Effector CD8-positive, alpha-beta T cell (primary cell): ENCODE measurements at places on chromosomes 2 and 18.

- DNase-seq, result no peak
Observed at GRCh38 chr2:241302759-241303651, 12.5 kb downstream of the HDLBP start.

DNA sequence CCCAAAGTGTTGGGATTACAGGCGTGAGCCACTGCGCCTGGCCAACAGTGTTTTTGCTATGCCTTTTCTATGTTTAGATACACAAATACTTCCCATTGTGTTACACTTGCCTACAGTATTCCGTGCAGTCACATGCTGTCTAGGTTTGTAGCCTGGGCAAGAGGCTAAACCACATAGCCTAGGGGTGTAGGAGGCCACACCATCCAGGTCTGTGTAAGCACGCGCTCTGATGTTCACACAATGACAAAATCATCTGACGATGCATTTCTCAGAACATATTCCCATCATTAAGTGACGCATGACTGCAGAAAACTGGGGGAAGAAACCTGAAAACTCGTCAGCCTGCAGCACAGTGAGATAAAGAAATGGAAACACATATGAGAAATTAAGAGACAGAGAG, 46.1 kb upstream of the TWIST2 start:
- DNase-seq, result no peak

DNA sequence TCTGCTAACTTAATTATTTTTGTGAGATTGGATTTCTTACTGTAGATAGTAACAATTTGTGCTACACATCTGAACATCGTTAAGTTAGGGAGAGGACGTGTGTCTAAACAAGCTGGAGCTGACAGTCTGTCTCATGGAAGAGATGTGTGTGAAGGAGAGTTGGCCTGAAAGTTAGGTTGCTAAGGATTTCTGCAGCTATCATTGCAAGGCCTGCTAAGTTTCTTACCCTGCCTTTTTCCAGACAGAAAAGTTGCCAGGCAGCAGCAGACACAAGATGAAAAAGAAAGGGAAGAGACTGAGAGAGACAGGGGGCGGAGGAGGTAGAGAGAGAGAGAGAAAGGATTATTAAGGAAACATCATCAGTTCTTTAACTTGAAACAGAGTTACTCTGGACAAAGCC, 4.1 kb upstream of the LRP1B start:
- no peak for DNase-seq

- no peak for DNase-seq
Observed at GRCh38 chr2:219396863-219397457, 9.2 kb upstream of the DNPEP start.

DNA sequence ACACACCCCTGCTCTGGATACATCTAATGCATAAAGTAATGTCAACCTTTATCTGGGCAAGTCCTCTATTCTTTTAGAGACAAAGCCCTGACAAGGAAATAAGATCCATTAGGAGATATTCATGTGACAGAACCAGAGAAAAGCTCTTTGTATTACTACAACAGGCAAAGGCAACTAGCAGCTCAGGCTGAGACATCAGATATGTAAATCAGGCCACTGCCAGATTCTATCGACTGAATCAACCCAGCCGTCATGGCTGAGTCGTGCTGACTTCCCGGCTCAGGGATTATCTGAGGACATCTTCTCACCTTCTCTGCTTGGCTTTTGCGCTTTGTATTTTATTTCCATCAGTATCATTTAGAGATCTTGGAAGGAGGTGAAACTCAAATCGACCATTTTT, 294.5 kb downstream of the PLCL1 start:
- DNase-seq, result no peak

- DNase-seq, result no peak
Observed at GRCh38 chr18:44149706-44150105, 531.0 kb upstream of the SETBP1 start.

GRCh38 chr2:233531955-233532354, 34.6 kb downstream of the USP40 start:
- DNase-seq, result no peak

DNA sequence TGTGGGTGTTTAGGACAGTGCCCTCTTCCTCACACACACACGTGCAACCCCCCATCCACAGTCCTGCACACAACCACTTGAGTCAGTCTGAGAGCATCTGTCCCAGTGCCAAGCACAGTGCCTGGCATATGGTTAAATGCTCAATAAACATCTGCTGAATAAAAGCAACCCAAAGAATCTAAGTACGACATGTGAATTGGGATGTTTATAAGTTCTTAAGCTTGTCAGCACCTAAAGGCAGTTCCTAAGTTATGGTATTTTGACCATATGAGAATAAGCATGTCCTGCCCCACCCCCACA, 37.8 kb downstream of the CAPN13 start:
- no peak for DNase-seq

DNA sequence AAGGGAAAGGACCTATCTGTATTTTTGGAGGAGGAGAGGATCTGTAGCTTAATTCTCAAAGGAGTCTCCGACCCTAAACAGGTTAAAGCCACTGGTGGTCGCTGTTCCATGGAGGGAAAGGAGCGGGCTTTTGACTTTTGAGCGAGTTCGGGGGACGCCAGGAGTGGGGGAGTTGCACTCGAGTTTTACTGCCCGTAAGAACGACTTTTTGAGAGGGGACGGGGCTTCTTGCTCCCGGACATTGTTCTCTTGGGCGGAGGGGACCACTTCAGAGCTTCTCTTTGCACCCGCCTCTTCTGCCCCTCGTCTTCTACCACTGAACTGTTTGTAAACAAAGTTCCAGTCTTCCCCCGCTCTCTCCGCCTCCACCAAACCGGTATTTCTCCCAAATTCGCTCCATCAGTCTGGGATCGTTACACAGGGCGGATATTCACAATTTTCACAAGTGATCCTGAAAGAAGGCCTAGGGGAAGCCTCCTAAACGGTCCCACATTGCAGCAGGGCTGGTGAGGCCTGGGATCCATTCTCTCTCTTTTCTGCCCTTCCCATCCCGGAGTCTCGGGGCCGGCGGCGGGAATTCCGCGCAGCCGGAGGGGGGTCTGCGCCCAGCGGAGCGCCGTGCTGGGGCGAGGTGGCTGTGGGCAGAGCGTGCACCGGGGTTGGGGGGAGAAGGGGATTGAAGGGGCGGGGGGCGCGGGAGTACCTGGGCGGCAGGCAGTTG, 6.6 kb downstream of the DLX2 start:
- no peak for DNase-seq

DNA sequence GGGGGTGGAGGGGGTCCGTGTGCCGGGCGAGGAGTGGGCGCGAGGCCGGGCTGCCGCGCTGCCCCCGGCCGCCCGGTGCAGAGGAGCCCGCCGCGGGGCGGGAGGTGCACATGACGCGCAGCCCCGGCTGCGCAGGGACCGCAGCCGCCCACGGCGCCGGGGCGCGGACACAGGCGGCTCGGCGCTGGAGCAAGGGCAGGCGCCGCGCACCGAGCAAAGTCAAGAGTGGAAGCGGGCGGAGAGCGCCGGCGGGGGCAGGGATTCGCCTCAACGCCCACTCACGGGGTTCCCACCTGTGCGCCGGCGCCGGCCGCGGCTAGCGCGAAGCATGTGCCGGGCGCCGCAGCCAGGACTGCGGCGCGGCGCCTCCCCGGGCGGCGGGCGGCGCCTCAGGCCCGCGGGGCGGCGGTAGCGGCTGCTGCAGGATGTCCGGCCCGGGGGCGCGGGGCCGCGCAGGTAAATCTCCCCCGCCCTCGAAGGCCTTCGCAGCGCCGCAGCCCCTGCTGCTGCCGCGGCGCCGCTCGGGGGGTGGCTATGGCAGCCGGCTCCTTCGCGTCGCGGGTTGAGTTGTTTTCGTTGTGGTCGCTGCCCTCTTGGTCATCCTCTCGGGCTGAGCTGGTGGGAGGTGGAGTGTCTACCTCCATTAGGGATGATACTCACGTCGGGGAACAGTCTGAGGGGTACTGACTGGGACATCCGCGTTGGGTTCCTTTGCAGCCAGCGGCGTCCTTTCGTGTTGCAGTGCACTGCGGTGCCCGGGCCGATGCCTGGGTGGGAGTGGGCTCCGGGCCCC, 216.3 kb upstream of the DTNA start:
- DNase-seq, result no peak

DNA sequence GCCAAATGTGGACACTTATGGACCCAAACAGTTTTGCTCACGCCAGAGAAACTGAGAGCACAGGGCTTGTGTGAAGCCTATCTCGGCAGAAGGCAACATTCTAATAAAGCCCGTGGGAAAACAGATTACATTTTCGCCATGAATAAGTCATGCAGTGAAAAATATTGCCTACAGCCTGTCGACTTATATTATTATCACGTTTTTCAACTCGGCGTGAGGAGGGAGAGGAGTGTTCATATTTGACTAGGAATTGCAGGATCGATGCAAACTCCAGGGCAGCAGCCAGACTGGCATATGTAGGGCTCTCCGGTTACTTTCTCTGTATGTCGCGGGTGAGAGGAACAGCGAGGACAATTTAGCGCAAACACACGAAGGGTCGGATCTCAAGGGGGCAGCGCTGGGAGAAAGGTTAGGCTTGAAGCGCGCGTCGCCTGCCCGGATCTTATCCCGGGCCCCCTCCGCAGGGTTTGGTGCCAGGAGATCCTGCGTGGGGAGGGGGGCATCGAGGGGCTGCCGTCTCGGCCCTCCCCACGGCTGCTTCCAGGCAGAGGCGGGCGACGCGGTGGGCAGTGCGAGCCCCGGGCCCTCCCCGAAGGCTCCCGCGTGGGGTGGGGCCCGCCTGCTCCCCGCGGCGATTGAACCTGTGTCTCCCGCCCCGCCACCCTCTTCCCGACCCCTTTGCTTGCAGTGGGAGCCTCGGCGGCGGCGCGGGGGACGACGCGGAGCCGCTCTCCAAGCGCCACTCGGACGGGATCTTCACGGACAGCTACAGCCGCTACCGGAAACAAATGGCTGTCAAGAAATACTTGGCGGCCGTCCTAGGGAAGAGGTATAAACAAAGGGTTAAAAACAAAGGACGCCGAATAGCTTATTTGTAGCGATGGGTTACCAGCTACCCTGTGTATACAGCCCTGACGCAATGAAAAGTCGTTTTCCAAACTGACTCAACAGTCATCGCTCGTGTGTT, 4.4 kb downstream of the ADCYAP1 start:
- DNase-seq, result no peak

GRCh38 chr2:197261808-197262226, 48.8 kb downstream of the ANKRD44 start:
- no peak for DNase-seq

DNA sequence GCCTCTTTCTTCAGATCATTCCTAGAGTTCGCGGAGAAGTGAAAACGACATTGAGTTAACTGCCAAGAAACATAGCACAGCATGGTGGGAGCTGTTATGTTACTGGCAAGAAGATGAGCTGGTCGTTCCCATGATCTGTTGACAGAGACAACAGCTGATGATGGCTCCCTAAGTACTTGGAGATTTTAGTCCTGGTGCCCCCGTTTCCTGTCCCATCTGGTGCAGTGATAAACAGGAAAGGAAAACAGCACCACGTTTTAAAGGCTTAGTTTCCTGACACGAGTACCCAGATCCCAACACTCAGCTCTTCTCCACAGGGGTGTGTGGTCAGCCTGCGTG, 56.4 kb upstream of the KCNG2 start:
- no peak for DNase-seq

DNA sequence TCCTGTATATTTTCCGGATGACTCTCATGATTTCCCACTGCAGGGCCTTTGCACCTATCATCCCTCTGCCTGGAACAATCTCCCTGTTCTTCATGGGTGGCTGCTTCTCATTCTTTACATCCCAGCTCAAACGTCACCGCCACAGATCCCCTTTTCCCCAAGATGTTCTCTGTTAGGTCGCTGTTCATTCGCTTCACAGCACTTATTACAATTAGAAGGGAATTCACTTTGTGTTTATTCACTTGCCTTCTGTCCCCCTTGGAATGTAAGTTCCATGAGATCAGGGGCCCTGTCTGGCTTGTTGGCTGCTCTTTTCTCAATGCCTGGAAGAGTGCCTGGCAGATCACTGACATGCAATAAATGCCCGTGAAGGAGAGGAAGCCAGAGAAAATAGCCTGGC, 106.7 kb downstream of the FOXI3 start:
- DNase-seq, result no peak

GRCh38 chr18:76616373-76616772, 121.3 kb upstream of the ZNF516 start:
- no peak for DNase-seq

GRCh38 chr2:233064530-233065199, 4.5 kb downstream of the INPP5D start:
- DNase-seq, result no peak

DNA sequence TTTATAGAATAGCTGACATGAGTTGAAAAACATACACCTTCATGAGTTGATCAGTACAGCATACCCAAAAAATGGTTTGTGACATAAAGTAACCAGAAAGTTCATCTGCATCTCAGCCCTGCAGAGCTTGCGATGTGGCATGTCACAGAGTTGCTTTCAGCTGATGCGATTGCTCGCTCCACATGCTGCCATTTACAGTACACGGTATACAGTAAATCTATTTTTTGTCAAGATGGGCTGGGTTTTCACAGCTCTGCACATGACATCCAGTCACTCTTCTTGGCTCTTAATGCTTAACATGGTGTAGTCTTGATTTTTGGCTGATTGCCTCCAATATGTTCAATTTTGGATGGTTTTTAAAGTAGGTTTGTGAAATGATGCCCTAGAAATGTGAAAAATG, 811.9 kb downstream of the SATB2 start:
- no peak for DNase-seq

- DNase-seq, result no peak
Observed at GRCh38 chr2:10717628-10718027, 3.8 kb upstream of the ATP6V1C2 start.

- DNase-seq, result no peak
Observed at GRCh38 chr2:103144837-103145236, 383.0 kb downstream of the TMEM182 start.

- no peak for DNase-seq
Observed at GRCh38 chr2:88933091-88933490, 241.6 kb downstream of the RPIA start.

- DNase-seq, result no peak
Observed at GRCh38 chr2:18430996-18431748, 129.3 kb downstream of the RDH14 start.

- no peak for DNase-seq
Observed at GRCh38 chr2:16615687-16616615, 49.7 kb downstream of the CYRIA start.

GRCh38 chr18:79921984-79922965, 29.2 kb downstream of the SLC66A2 start:
- DNase-seq, result no peak

DNA sequence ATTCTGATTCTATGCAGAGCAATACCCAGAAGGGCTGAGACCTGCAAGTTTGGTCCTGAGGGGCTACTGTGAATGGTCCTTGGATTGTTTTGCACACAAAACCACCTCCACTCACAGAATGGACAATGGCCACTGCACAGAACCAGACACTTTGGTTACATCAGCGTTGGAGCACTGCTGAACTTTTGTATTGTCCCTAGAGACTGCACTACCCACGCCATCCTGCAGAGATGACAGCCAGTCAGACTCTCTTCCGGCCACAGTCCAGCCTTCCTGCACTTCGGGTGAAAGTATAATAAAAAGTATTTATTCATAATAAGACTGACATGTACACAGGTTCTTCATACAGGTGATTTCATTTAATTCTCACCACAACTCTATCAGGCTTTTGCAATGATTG, 35.7 kb downstream of the CELF4 start:
- no peak for DNase-seq

DNA sequence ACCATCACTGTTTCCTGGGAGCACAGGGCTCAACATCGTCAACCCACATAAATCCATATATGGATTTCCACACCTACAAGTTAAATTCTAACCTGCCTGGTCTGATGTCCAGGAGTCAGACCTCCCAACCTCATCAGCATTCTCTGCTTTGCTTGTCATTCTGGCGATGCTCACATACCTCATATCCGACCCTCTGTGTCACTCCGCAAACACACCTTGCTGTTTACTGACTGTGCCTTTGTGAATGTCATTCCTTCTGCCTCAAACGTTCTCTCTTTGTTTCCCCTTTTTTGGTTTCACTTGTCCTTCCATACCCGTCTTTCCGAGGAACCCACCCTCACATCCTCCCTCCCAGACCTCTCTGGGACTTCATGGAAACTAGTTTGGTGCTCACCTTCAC, 187.1 kb downstream of the ACTR3 start:
- no peak for DNase-seq
